ENCODE measurements at places on chromosomes 16 and 17. TPM values are rescaled to one million over a fixed set of nuclear protein-coding genes. Genes with fewer than 3 reads are reported as not detected.

GRCh38 chr17:47898241-47898640, 2.2 kb downstream of the SP2 start:
- H3K4me3 ChIP-seq: peak overlapping the region; percentile 18
- peak overlapping the region; percentile 100 for H3K27ac ChIP-seq
- no peaks in the 10 kb centered on the region for H3K36me3 ChIP-seq
- DNase-seq: no peak

GRCh38 chr17:61265397-61265796, 134.2 kb upstream of the TBX2 start:
- no peaks in the 10 kb centered on the region for H3K36me3 ChIP-seq
- H3K4me3 ChIP-seq: no peak overlapping the region
- H3K27ac ChIP-seq: no peak overlapping the region
- no peak for DNase-seq
- H3K4me1 ChIP-seq: no peaks in the 10 kb centered on the region

Gene B3GNT9
- 7.8 TPM for total RNA-seq

- no peaks in the 10 kb centered on the region for H3K36me3 ChIP-seq
- no peaks in the 10 kb centered on the region for H3K27me3 ChIP-seq
These were observed 396.3 kb downstream of the SLC39A11 start for GRCh38 chr17:72696156-72696555.
